ENCODE measurements at places on chromosomes 4 and X.

GRCh38 chr4:105991726-105992125 lies 96.5 kb downstream of the NPNT start:
- no peak for DNase-seq

GRCh38 chr4:25441519-25442117 lies 64.6 kb downstream of the ANAPC4 start:
- peak; percentile 59 for DNase-seq

- no peak for DNase-seq
These were observed 54.7 kb upstream of the TRPC5 start for GRCh38 chrX:112137276-112137675.

GRCh38 chr4:34893382-34893781 lies 1350.9 kb downstream of the ARAP2 start:
- DNase-seq: no peak

GRCh38 chr4:152368001-152368400 lies 167.9 kb downstream of the FBXW7 start:
- DNase-seq: no peak

GRCh38 chr4:153728660-153729059 lies 31.2 kb downstream of the RNF175 start:
- no peak for DNase-seq

DNA sequence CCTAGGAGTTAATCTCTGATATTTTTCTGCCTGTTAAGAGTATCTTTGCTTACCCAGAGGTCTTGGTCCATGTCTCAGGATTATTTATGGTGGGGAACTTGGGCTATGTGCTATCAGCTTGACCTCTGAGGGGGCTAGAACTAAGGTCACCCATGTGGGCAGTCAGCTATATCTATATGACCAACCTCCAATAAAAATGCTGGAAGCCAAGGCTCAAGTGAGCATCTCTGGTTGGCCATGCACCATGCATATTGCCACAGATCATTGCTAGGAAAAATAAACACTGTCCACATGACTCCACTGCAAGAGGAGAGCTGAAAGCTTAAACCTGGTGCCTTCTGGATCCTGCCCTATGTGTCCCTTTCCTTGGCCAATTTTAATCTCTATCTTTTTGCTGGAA lies 196.5 kb upstream of the SLC7A11 start:
- DNase-seq: peak; percentile 47

GRCh38 chr4:186201535-186202230 lies 10.3 kb downstream of the CYP4V2 start:
- DNase-seq: peak; percentile 40

DNA sequence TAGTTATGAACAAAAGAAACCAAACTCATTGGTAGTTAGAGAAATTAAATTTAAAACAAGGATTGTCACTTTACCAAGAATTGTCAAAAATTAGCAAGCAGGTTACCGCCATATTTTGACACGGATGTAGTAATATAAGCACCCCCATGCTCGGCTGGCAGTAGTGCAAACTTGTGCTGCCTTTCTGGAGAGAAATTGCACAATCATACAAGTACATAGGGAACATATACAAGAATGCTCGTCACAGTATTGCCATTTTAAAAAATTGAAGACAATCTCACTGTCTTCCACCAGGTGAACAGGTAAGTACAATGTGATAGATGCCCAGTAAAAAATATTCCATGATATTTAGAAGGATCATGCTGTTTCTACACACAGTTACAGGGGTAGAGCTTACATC lies 55.6 kb upstream of the SLC39A8 start:
- DNase-seq: no peak

DNA sequence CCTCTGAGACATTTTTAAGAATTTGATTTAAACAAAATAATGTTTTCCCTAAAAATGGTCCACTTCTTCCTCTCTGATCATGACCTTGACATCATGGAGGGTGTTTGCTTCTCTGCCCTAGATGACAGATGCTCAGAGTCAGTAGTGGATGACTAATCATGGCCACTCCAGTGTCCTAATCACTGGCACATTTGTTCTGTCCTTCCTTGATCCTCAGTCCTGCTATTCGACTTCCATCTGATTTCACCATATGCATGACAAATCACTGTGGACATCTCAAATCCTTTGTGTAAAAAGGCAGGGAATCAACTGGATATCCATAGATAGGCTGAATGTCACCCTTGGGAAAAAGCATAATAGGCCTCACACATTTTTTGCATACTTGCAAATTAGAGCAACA lies 9.0 kb downstream of the CRMP1 start:
- no peak for DNase-seq

DNA sequence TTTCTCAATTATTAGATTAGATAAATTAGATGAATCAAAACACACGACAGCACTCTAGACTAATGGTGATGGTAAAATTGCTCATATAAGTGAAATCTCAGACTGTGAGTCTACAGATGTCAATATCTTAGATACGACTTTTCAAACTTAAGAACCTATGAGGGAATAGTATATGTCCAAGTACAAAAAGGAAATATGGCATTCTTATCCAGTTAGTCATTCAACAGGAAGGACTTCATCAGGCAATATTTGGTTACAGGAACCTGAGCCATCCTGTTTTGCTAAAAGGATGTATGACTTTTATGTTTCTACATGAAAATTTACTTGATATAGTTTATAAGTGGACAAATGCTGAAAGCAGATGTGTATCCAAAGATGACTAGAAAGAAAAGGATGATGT lies 107.0 kb downstream of the CT47B1 start:
- DNase-seq: peak; percentile 35

DNA sequence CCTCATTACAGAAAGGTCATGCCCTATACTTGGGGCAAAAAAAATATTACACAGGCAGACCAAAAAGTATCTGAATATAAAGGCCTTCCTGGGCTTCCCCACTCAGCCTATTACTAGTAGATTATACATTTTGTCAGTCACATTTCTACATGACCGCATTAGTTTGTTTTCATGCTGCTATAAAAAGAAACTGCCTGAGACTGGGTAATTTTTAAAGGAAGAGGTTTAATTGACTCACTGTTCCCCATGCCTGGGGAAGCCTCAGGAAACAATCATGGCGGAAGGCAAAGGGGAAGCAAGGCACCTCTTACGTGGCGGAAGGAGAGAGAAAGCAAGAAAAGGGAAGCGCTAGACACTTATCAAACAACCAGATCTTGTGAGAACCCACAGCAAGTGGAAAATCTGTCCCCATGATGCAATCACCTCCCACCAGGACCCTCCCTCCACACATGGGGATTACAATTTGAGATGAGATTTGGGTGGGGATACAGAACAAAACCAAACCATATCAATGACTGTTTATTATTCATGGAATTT lies 1312.0 kb downstream of the PCDH7 start:
- no peak for DNase-seq

DNA sequence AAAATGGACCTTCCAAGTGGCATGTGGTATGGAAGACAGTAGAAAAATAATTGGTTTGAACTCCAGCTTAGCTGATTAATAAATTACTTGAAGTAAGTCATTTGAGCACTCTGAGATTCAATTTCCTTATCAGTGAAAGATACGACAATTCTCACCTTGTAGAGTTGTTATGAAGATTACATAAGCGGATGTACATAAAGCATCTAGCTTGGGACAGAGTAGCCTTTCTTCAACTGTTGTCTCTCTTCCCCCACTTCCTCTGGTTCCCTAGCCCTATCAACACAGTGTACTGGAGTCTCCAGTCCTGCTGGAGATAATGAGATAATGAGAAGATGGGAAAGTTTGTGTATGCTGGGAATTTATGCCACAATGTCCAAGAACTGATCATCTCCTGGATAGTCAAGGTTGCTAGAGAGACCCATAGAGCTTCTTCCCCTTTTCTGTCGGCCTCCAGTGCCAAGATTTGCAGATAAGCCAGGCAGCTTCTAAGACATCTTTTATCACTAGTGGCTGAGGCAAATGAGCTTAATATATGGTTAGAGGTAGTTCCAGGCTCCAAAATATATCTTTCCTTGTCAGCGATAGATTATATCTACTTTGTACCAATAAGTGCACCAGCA lies 33.9 kb downstream of the VSIG4 start:
- no peak for DNase-seq

GRCh38 chr4:111323496-111323895 lies 700.6 kb upstream of the PITX2 start:
- peak; percentile 67 for DNase-seq

DNA sequence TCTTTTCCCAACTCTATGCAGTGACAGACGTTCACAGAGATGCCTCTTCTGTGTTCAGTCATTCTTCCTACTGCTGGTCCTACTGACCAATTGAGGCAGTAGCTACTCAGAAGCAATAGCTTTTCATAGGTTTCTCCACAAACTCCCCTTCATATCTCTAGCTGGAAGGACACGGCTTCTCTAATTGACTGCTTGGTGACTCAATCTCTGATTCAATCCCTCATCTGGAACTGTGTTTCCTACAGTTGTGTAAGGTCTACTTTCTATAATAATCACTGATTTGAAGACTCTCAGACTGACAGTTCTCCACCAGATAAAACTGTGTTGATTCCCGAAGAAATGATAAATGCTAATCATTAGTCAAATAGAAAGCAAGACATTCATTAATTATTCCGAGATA lies 111.5 kb downstream of the DTHD1 start:
- no peak for DNase-seq

Data from IMR-90 (cell line).